ENCODE measurements at places on chromosomes 4 and X.
A peak's percentile ranks its signal among the peaks of the same experiment; 100 is the strongest.

GRCh38 chrX:51894697-51895336, 1.4 kb downstream of the MAGED1 start:
- no peak for DNase-seq

DNA sequence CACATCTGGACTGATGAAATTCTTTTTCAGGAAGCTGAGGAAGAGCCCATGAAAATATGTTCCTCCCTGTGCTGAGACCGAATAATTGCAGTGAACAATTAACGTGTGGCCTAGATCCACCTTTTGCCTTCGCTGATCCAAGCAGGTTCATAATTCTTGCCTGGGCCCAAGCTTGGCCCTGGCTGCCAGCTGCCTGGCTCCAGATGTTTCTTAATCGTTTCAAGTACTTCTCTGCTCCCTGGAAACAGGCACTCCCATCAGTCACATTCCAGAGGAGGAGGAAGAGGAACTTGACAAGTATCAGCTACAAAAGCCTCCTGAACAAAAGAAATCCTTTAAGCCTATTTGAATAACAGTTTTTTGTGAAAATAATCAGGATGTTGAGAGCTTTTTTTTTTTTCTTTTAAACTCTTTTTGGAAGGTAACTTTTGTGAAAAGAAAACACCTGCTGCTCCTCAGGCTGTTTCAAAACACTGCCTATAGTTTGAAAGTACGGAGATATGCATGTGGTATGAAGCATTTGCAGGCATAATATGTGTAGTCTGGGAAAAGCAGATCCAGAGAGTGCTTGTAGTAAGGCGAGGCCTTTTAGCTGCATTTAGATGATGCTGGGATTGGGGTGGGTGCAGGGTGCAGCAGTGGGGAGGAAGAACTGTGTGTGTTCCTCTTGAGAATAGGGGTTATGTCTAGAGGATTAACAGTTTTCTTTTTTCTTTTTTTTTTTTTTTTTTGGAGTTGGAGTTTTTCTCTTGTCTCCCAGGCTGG, 154.4 kb downstream of the PTTG2 start:
- DNase-seq, result no peak

DNA sequence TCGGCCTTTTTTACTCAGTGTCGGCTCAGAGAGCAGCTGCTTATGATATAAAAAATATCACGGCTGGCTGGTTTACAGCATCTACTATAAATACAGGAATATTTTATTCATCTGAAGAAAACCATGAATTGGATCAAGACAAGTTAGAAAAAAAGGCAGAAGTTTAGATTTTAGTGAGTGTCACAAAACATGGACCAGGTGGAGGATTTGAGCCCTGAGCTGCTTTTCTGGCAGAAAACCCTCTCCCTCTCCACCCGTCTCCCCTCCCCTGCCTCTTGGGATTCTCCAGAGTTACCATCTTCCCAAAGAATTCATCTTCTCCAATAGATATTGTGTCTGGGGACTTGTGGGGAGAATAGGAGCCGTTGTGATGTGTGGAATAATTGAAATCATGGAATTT, 142.8 kb upstream of the RAI2 start:
- no peak for DNase-seq

DNA sequence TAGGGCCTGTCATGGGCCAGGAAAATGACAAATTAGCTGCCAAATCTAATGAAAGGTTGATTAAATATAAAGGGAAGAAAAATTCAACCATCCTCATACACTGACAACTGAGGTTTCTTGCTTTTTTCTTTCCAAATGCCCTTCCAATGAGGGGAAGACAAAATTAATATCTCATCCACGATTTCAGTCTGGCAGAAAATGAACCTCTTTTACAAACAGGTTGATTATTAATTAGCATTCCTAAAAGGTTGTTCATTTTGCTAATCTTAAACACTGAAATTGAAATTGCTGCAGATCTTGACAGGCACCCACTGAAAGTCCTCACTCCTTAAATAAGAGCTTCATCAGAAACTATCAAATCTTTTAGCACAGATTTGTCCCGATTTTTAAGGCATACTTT, 45.5 kb downstream of the NPFFR2 start:
- no peak for DNase-seq

DNA sequence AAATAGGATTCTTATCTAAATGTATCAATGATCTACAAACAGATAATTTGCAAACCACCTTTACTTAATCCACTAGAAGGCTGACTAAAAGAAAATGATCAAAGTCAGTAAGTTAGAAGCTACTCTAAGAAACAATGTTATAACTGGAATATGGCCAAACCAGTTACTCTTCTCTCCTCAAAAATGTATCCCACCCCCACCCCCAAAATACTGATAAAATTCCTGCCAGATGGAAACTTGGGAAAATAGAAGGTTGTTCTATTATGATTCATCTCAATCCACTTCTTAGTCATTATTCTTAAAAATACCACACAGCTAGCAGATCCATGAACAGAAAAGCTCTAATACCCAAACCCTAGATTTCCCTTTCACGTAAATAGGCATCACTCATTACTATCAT, 206.4 kb downstream of the KLHL13 start:
- no peak for DNase-seq

DNA sequence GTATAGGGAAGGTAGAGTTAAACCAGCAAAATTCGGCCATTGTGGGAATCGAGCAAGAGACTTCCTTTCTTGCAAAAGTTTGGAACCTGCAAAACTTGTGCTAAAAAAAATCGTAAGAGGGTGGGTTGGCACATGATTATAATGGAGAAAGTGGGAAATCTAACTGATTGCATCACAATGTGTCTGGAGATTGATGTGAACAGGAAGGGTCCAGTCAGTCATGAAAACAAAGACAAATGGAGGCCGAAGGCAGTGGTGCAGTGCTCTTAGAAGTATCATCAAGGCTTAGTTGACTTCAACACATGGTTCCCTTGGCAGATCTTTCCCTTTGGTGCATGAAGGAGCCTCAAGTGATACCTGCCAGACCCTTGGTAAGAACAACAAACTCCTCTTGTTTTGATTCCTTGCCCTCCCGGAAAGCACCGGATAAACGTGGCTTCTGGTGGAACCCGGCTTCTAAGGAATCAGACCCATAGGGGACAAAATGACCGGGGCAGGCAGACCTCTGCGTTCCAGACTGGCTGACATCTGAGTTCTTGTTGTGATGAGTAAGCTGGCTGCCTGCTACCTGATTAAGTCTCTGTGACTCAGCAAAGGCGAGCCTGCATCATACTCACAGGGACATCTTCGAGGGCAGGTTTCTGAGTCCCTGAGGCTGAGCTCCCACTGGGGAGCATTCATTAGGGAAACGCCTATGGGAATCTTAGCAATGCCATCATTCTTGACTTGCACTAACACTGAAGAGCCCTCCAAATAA, 87.7 kb upstream of the MAP3K15 start:
- DNase-seq, result no peak

DNA sequence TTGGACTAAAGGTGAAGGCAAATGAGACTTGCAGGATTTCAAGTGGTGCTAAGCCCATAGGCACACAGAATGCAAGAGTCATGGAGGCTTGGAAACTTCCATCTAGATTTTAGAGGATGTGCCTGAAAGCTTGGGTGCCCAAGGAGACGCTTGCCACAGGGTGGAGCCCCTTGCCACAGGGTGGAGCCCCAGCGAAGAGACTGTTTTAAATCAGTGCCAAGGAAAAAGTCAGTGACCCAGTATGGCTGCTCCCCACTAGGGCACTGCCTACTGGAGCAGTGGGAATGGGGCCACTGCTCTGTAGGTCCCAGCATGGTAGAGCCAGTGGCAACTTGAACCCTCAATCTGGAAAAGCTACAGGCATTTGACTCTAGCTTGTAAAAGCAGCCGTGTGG, 794.2 kb upstream of the LCORL start:
- no peak for DNase-seq

- no peak for DNase-seq
These were observed 6.9 kb downstream of the CLCN3 start for GRCh38 chr4:169627307-169627706.

GRCh38 chr4:113645771-113646441, 115.6 kb downstream of the CAMK2D start:
- DNase-seq, result no peak

DNA sequence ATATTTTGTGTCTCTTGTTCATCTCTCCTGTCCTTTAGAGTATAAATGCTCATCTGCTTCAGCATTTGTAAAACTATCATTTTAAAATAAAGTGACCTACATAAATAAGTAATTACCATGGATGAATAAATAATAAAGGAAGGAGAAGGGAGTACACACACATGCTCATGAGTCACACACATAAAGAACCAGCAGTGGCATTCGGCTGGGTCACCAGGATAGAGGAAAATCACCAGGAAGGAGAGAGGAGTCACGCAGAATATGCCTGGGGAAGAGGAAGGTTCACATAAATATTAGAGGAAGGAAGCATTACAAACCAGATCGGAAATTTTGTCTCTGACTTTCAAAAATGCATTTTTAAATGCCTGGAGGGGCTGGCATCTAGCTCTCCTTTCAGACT, 38.5 kb upstream of the MED14 start:
- no peak for DNase-seq

DNA sequence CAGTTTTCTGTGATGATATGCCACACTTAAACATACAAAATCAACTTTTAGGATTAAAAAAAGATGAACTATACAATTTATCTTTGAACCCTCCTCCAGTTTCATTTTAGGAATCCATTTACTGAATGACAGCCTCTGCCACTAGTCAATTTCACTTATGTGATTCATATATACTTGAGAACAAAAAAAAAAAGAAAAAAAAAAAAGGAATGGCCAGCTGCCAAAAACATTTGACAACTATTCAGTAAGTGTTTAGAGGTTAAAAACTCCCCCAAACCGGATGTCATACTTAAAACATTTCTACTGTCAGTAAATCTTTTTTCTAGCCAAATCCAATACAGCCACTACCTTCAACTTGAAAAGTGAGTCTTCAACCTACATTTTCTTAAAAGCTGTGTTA, 266.7 kb upstream of the MAGEB2 start:
- peak; percentile 19 for DNase-seq

DNA sequence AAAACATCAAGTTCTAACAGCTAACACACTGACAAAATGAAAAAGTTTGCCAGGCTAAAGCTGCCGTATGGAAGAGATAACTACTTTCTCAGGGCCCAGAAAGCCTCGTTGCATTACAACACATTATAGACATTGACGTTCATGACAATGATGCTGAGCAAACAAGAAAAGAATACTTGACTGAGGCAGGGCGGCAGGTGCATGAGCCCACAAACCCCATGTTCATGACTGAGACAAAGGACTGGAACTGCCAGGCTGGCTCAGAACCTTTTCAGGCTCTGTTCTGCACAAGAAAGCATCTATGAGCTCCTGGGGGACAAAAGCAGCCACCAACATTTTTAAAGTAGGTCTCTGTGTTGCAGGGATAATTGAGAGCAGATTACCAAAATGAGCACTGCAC, 13.6 kb downstream of the TLR6 start:
- DNase-seq, result no peak

DNA sequence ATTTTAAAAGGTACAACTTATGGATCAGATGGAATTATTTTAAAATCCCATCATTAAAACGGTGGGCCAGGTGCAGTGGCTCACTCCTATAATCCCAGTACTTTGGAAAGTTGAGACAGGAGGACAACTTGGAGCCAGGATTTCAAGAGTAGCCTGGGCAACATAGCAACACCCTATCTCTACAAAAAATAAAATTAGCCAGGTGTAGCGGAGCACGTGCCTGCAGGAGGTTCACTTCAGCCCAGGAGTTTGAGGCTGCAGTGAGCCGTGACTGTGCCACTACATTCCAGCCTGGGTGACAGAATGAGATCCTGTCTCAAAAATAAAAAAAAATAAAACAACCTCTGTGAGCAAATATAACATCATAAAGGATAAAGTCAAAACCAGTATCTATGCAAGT, 11.4 kb downstream of the ADH5 start:
- DNase-seq, result no peak

- DNase-seq, result no peak
These were observed 104.4 kb downstream of the UCHL1 start for GRCh38 chr4:41360921-41361793.

DNA sequence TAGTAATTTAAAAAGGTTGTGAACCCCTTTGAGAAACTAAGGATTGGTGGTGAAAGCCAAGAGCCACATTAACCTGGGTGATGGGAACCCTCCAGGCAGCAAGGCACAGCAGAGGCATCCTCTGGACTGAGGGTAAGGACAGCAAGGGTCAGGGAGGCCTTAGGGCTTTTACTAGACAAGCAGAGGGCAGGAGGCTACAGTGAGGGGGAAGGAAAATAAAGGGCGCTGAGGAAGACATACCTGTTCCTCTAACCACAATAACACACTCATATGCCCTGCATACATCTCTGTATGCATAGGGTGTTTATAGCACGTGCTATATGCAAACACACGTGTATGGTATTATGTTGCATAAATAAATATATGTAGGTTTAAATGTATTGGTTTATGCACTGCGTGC, 18.7 kb downstream of the GPM6B start:
- DNase-seq, result no peak

DNA sequence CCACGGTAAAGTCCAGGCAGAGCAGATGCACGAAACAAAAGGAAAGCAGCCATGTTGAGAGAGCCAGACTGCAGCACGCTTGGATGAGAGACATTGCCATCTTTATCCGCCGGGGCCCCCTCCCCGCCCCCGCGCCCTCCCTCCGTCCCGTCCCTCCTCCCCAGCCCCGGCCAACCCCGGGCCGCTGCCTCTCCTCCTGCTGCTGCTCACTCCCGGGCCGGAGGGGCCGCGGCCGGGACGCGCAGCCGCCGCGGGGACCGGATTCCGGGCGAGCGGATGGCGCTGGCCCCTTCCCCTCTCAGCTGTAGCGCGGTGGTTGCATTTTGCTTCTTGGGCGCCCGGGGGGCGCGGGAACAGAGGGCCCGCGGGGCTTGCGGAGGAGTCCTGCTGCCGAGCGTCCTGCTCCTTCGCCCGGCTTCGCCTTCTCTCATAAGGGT, 542 bp downstream of the RNF150 start:
- DNase-seq, result no peak

- no peak for DNase-seq
These were observed 306.7 kb upstream of the GRID2 start for GRCh38 chr4:91997045-91997444.

- no peak for DNase-seq
These were observed 65.7 kb downstream of the SHROOM2 start for GRCh38 chrX:9851890-9852289.

DNA sequence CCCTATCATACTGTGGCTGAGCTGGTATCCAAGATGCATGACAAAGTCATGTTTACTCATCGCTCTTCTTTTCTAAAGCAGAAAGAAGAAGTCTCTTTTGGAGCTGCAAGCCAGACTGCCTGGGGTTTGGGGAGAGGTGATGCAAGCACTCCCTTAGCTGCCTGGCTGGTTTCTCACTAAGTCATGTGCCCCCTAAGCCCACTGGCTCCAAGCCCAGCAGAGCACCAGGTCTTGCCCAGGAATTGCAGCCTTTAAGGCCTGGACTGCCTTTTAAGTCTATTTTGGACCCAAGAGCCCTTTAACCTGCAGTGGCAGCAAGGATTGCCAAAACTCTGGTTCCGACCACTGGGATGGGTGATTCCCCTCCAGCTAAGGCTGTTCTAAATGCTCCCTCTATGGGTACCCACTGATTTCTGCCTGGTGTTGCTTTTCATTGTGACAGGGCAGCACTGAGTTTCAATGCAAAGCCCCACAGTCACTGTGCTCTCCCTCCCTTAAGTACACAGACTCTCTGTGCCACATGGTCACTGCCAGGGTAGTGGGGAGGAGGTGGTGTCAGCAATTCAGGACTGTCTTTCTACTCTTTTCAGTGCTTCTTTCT, 548.6 kb downstream of the TLL1 start:
- peak; percentile 89 for DNase-seq

- no peak for DNase-seq
These were observed 99.8 kb downstream of the PHKA2 start for GRCh38 chrX:18883961-18884765.

All from skeletal muscle cell (primary cell).